PC-3 (cell line): ENCODE measurements at places on chromosomes 6 and 20. TPM values are rescaled to one million over a fixed set of nuclear protein-coding genes. Genes with fewer than 3 reads are reported as not detected.

The TENT5A gene
- total RNA-seq = 5.6 and 6.4 TPM in 2 replicates

The LIME1 gene
- total RNA-seq = 17.3 and 18.6 TPM in 2 replicates

The FAM135A gene
- total RNA-seq = 15.5 and 18.1 TPM in 2 replicates

The IL20RA gene
- total RNA-seq = 3.5 and 6.0 TPM in 2 replicates
